ENCODE measurements at places on chromosomes 7 and 10.

DNA sequence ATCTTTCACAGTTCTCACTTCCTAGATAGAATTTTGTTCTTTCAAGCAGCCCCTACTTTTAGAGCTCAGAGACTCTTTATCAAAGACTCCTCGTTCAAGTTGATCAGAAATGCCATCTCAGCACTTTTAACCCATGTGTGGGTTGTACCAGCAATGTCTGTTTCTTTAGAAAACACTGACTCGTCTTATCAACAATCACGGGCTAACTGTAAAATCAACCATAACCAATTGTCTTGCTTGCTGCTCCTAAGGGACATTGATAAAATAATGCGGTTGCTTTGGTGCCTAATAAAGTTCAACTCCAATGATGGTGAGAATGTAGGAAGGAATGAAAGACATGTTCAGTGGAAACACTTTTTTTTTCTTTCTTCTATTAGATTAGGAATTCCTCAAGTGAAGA lies 12.9 kb upstream of the CDK6 start:
- DNase-seq, result no peak

GRCh38 chr10:122931088-122931906 lies 20.9 kb downstream of the FAM24A start:
- DNase-seq, result no peak

GRCh38 chr7:96521068-96521894 lies 188.4 kb downstream of the SEM1 start:
- DNase-seq, result no peak

GRCh38 chr7:157032128-157032527 lies 21.7 kb upstream of the MNX1 start:
- peak; percentile 4 for DNase-seq

- no peak for DNase-seq
These were observed 64.6 kb downstream of the TSPAN12 start for GRCh38 chr7:120793213-120793936.

GRCh38 chr10:124470544-124471434 lies 9.2 kb downstream of the LHPP start:
- DNase-seq, result no peak

- DNase-seq, result no peak
These were observed 527.6 kb downstream of the SORCS1 start for GRCh38 chr10:106636766-106637491.

- no peak for DNase-seq
These were observed 4.1 kb upstream of the CALML5 start for GRCh38 chr10:5503477-5503835.

- DNase-seq, result peak; percentile 73
These were observed 604 bp downstream of the MXI1 start for GRCh38 chr10:110207805-110208613.

- peak; percentile 79 for DNase-seq
These were observed 372 bp upstream of the TMEM130 start for GRCh38 chr7:98870121-98870651.

GRCh38 chr7:101898106-101898505 lies 80.7 kb downstream of the CUX1 start:
- no peak for DNase-seq

DNA sequence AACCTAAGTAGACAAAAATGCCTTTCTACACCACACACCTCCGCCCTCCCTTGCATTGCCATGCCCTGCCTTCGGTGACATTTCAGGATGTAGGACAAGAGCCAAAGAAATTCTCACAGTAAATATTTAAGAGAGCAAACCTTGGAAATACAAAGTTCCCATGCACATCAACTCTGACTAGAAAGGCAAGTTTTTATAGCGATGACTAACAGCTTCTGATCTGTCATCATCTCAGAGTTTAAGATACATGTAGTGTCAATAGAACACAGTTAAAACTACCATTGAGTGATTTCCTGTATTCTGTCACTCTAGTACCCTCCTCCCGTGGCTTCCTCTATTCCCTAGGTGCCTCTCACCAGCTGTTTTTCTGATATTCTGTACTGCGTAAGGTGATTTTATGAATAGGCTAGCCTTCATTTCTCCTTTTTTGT lies 20.7 kb downstream of the SLC16A9 start:
- DNase-seq, result no peak

- no peak for DNase-seq
These were observed 21.1 kb downstream of the SP4 start for GRCh38 chr7:21448974-21449373.

GRCh38 chr10:97002670-97003069 lies 170.6 kb downstream of the LCOR start:
- DNase-seq, result no peak

DNA sequence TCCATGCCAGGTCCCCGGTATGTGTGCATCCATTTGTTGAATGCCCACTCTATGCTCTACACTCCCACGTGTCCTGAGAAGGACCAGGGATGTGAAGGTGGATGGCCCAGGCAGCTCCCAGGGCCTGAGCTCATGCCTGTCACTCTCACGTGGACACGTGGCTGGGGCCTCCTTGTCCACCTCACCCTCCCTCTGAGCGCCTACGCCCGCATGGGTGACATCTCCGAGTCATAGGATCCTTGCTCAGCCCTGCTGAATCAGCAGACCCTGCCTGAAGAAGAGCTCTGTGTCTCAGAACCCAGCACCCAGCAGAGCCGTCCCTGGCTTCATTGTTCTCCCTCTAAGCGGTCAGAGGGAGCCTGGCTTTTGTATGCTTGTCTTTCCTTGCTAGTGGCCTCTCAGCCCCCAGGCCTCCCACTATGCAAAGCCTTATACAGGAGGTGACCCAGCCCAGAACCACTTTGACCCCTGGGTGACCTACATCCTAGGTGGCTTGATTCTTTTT lies 107.9 kb upstream of the PPIF start:
- DNase-seq, result peak; percentile 57

DNA sequence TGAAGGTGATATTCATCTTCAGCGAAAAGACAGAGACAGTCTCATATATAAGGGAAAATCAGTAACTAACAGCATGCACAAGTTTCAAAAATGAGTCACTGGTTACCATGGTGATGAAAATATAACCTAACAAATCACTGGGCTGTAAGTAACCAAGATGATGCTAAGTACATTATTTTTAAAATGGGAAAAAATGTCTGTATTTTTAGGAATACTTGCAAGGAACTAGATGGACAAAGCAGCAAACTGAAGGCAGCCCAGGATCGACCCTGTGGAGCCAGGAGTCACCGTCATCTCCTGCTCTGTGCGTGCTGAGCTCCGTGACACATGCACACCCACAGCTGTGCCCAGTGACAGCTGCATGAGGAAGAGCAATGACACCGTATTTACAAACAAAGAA lies 137.3 kb downstream of the ELMO1 start:
- peak; percentile 60 for DNase-seq

DNA sequence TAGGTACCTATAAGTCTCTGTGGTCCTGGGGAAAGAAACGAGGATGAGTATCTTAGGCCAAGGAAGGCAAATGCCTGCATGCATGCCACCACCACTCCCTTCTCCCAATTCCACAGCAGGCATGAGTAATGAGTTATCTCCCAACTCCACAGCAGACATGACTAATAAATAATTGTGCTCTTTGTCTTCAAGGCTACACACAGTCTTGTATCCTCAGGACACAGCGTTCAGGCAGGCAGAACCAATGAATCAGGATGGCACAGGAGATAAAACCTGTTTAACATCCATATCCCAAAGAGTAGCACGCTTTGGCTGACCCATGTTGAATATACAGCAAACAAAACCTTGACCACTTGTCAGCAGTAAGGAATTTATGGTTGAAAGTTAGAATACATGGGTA lies 229.7 kb upstream of the NFE2L3 start:
- DNase-seq, result no peak

- no peak for DNase-seq
These were observed 99.0 kb upstream of the ZMIZ1 start for GRCh38 chr10:78969719-78970118.

- no peak for DNase-seq
These were observed 217.3 kb downstream of the ZEB1 start for GRCh38 chr10:31536302-31536701.

GRCh38 chr10:92737484-92737883 lies 47.7 kb downstream of the HHEX start:
- no peak for DNase-seq

DNA sequence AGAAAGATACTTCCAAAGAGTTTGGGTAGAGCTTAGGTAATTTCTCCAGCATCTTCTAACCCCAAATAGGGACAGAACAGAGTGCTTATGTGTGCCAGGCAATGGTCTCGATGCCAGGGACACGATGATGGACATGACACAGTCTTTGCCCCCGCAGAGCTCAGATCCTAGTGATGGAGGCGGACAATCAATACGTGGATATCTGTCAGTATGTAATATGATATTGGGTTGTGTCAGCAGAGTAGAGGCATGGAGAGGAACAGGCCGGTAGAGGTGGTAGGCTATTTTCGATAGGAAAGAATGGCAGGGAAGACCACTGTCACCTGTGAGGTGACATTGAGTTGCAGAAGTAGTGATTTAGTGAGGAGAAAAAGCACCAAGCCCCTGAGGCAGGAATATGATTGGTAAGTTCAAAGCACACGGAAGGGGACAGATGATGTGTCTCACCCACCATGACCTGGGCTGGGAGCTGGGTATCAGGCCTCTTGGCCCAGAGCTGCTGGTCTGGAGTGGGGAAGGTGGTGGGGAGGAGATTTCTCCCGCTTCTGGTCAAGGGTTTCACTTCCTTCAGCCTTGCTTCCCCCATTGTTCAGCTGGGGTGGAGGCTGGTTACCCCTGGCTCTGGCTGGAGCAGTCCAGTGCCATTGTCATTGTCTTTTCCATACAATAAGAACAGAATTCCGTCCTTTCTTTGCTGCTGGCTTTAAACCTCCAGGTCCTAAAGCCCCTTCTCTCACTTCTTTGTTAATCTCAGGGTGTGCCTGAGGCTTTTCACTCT lies 36.0 kb upstream of the SRGN start:
- DNase-seq, result no peak

DNA sequence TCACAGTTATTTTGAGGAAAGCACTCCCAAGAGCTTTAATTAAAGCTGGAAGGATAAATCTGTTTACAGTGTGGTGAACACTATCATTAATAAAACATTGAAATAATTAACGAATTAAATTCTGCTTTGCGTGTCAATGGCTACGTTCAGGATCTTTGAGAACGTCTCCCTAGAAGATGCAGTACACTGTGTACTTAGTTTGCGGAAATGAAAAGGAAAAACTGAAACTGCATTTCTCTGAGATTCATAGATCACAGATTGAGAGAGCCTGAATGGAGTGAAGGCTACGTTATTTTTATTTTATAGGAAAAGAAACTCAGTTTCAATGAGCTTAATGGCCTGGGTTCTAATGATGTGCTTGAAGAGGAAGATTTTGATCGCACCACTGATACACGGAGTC lies 85.3 kb downstream of the NRP1 start:
- DNase-seq, result no peak

DNA sequence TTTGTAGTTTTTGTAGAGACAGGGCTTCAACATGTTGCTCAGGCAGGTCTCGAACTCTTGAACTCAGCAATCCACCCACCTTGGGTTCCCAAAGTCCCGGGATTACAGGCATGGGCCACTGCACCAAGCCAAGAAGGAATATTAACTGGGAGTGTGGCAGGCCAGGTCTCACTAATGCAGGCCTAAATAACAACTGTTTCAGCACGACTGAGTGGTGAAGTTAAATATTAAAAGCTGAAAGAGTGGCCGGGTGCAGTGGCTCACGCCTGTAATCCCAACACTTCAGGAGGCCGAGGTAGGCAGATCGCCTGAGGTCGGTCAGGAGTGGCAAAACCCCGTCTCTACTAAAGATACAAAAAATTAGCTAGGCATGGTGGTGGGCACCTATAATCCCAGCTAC lies 21.1 kb downstream of the CHUK start:
- DNase-seq, result no peak

- no peak for DNase-seq
These were observed 103.3 kb downstream of the GRB10 start for GRCh38 chr7:50679218-50680007.

DNA sequence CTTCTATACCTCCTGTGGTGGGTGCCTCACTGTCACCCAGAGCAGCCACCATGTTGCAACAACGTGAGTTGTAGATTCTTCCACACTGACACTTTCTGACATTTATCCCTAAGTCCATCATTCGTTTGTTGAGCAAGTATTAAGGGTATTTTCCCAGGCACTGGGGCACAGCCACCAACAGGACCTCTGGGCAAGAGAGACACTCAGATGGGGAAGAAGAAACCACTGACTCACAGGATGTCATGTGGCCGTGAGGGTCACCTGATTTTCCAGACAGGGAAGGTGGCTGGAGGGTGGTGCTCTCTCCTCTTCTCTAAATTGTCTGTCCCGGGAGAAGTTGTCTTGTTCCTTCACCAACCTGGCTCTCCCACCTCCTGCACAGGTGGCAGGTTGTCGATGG lies 51.7 kb upstream of the PPIF start:
- DNase-seq, result no peak

- no peak for DNase-seq
These were observed 12.9 kb upstream of the DENND2A start for GRCh38 chr7:140653319-140654108.

DNA sequence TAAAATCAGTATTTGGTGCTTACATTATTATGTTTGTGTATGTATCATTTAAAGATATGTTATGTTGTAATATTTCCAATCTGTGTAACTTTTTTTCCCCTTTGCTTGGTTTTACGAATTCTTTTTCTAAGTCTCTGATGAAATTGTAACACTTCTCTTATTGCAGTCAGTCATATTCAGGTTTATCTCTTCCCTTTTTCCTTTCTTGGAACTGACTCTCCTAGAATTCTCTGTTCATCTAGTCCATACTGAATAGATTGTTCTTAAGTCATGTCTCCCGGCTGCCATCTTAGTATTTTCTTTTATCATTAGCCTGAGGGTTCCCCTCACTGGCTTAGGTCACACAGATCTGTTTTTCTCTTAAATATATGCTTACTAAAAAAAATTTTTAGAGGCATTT lies 44.6 kb downstream of the PHTF2 start:
- no peak for DNase-seq

- no peak for DNase-seq
These were observed 16.3 kb downstream of the SGMS1 start for GRCh38 chr10:50607356-50607925.

- no peak for DNase-seq
These were observed 205.9 kb upstream of the SVIL start for GRCh38 chr10:29840516-29841276.

DNA sequence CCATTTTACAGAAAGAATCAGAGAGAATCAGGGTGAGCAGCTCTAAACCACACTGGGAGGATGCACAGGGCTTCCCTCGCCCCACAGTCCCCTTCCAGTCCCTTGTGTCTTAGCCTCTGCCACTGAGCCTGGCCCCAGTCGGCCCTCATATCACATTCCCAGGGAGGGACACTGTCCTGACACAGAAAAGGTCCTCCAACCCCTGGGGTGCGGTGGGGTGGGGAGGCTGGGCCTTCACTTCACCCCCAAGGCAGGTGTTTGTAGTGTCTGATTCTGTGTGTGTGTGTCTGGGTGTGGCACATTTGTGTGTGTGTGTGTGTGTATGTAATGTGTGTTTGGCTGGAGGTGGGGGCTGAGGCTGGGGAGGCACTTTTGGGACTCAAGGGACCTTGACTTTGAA lies 1.8 kb upstream of the KCP start:
- DNase-seq, result no peak
